ENCODE measurements at places on chromosomes 7 and 10. TPM values are rescaled to one million over a fixed set of nuclear protein-coding genes. Genes with fewer than 3 reads are reported as not detected.

Gene FAM180A
- 0.08 TPM for total RNA-seq

Gene SEMA3A
- total RNA-seq, result not detected

Gene ZNF804B
- not detected for total RNA-seq

Gene CTAGE15
- 0.31 TPM for total RNA-seq

Gene ZWINT
- 16.9 TPM for total RNA-seq
